ENCODE measurements at places on chromosomes 13 and 19. TPM values are rescaled to one million over a fixed set of nuclear protein-coding genes. Genes with fewer than 3 reads are reported as not detected.

- H3K4me1 ChIP-seq = no peaks in the 10 kb centered on the region
- H3K36me3 ChIP-seq = no peaks in the 10 kb centered on the region
- no peak overlapping the region for H3K4me3 ChIP-seq
- no peak for DNase-seq
Measured at GRCh38 chr13:76222511-76222910, 586.4 kb downstream of the LMO7 start.

GRCh38 chr13:76620036-76620435 is 266.2 kb downstream of the KCTD12 start:
- no peaks in the 10 kb centered on the region for H3K36me3 ChIP-seq
- H3K27me3 ChIP-seq = no peaks in the 10 kb centered on the region
- DNase-seq = no peak
- H3K27ac ChIP-seq = no peak overlapping the region
- H3K4me3 ChIP-seq = no peak overlapping the region

DNA sequence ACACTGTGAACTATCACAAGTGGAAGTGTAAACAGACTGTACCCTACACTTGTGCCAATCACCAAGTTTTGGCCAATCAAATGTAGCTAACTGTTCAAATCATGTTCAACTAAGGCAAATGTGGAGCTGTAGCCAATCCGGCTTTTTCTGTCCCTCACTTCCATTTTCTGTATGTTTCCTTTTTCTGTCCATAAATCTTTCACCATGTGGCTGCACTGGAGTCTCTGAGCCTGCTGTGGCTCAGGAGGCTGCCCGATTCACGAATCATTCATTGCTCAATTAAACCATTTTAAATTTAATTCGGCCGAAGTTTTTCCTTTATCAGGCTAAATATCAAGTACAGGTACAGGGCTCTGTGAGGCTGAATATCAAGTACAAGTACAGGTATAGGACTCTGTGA is 216.5 kb downstream of the RFC3 start:
- H3K27ac ChIP-seq = no peak overlapping the region
- H3K36me3 ChIP-seq = no peaks in the 10 kb centered on the region
- no peak for DNase-seq
- H3K4me1 ChIP-seq = no peaks in the 10 kb centered on the region
- H3K27me3 ChIP-seq = no peaks in the 10 kb centered on the region
- H3K4me3 ChIP-seq = no peak overlapping the region

DNA sequence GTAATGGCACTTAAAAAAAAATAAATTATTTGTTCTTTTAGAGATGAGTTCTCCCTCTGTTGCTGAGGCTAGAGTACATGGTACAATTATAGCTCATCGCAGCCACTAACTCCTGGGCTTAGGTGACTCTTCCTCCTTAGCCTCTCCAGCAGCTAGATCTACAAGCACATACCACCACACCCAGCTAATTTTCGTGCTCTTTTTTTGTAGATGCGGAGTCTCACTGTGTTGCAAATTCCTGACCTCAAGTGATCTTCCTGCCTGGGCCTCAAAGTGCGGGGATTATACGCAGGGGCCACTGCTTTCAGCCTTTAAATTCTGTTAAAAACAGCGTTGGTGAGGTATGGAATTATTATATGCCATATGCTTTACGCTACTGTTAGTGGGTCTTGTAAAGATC is 2034.0 kb downstream of the OLFM4 start:
- H3K4me1 ChIP-seq = no peaks in the 10 kb centered on the region
- no peak for DNase-seq
- no peak overlapping the region for H3K27ac ChIP-seq
- no peaks in the 10 kb centered on the region for H3K36me3 ChIP-seq
- no peaks in the 10 kb centered on the region for H3K27me3 ChIP-seq
- H3K4me3 ChIP-seq = no peak overlapping the region

- no peaks in the 10 kb centered on the region for H3K36me3 ChIP-seq
- H3K4me1 ChIP-seq = no peaks in the 10 kb centered on the region
- no peak overlapping the region for H3K27ac ChIP-seq
- H3K4me3 ChIP-seq = no peak overlapping the region
- DNase-seq = no peak
Measured at GRCh38 chr13:36778083-36778671, 40.8 kb upstream of the RFXAP start.

Gene NMRK2
- not detected for total RNA-seq

- H3K4me3 ChIP-seq = no peak overlapping the region
- no peak for DNase-seq
- H3K36me3 ChIP-seq = no peaks in the 10 kb centered on the region
- H3K27ac ChIP-seq = peak overlapping the region; percentile 33
- H3K27me3 ChIP-seq = no peaks in the 10 kb centered on the region
- peaks cover 65% of the 10 kb centered on the region for H3K4me1 ChIP-seq
Measured at GRCh38 chr13:98974053-98974452, 3.8 kb downstream of the DOCK9 start.

DNA sequence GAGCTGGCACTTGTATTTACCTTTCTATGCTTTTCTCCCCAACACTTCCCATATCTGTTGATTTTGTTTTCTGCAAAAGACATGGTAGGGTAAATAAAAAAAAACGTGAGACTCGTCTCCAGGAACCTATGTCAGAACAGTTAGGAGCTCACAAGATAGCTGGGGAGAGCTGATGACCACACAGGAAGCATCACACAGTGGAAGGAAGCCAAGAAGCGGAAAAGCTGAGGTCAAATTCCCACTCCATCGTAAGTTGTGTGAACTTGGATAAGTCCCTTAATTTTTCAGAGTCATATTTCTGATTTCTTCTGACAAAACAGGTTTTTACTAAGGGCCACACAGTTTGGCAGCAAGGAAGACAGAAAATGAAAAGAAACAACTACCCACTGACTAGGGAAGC is 199.6 kb downstream of the KLF5 start:
- H3K27me3 ChIP-seq = no peaks in the 10 kb centered on the region
- no peak overlapping the region for H3K27ac ChIP-seq
- DNase-seq = no peak
- H3K4me3 ChIP-seq = no peak overlapping the region
- no peaks in the 10 kb centered on the region for H3K36me3 ChIP-seq

Gene NOTCH3
- 253 TPM for total RNA-seq

DNA sequence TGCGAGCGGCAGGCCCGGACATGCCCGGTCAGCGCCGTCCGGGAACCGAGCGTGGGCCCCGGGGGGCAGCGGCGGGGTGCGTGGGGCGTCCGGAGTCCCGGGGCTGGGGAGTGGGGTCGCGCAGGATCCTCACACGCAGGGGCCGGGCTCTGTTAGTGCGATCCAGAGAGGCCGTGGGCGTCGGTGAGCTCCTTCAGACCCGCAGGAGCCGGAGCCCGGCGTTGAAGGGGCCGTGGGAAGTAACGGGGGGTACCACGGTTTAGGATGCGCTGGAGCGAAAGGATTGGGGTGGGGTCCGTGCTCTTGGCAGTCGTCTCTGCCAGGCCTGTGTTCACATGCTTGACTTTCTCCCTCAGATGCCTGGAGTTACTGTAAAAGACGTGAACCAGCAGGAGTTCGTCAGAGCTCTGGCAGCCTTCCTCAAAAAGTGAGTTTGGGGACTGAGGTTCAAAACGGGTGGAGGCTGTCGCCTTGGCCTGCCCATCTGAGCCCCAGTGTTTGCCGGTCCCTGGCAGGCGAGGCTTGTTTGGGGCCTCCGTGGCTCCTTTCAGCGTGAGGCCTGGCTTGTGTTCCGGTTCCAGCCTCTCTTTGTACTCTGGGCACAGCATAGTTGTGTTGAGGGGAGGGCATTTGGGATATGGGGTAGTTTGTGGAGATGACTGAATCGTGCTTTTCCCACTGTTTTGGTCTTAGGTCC is 512 bp downstream of the RPS19 start:
- no peaks in the 10 kb centered on the region for H3K27me3 ChIP-seq
- H3K36me3 ChIP-seq = peaks cover 42% of the 10 kb centered on the region
- DNase-seq = no peak
- peak overlapping the region; percentile 99 for H3K4me3 ChIP-seq
- H3K27ac ChIP-seq = peak overlapping the region; percentile 96

DNA sequence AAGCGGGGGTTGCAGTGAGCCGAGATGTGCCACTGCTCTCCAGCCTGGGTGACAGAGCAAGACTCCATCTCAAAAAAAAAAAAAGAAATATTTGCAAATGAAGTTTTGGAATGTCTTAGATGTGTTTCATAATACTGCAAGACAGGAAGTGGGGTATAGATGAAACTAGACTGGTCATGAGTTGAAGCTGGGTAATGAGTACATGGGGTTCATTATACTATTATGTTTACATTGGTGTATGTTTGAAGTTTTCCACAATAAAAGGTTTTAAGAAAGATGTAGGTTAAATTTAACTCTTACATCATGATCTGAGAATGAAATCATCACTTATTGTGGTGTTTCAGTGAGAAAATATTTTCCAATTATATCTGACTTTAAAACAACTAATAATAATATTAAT is 19.0 kb downstream of the FNDC3A start:
- H3K4me3 ChIP-seq = no peak overlapping the region
- no peak overlapping the region for H3K27ac ChIP-seq
- no peak for DNase-seq
- H3K27me3 ChIP-seq = no peaks in the 10 kb centered on the region
